HT1080 (cell line): ENCODE measurements at places on chromosomes 7 and 10.
A peak's percentile ranks its signal among the peaks of the same experiment; 100 is the strongest.

DNA sequence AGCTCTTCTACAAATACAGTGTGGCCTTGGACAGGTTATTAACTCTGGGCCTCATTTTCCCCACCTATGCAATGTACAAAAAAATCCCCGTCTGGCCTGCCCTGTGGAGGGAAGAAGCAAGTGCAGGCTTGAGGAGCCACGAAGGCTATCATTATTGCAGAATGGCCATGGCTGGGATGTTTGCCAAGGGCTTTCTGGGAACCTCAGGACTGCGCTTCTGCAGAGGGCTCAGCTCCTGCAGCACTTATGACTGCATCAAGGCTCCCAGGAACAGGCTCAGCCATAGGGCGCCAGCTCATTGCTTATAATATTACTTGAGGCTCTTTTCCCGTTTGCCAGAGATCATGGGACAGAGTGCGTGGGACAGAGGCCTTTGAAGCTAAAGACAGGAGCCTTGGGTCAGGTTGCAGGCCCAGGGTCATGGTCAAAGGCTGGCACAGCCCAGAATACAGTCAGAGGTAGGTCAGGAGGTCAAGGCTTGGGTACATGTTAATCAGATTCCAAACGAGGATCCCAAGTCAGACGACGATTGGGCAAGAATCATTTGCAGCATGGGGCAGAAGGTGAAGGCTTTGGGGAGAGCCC lies 20.6 kb upstream of the C10orf105 start:
- DNase-seq = no peak

DNA sequence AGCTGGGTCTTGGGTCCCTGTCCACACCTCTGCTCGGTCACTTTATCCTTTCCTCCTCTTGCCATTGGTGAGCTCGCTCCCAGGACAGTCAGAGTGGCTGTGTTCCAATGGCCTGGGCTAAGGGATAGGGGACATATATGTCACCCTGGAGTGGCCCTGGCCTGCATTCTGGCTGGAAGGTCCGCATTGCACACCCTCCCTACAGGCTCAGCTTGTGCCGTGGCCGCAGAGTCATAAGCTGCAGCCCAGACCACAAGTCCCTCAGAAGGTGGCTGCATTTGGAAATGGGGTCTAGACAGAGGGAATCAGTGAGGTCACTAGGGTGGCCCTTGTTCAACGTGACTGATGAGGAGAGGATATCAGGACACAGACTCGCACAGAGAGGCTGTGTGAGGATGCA lies 363.8 kb upstream of the SHH start:
- no peak for DNase-seq

- no peak for DNase-seq
Observed at GRCh38 chr7:16694806-16695205, 48.8 kb downstream of the BZW2 start.

- no peak for DNase-seq
Observed at GRCh38 chr7:34727464-34727995, 69.5 kb downstream of the NPSR1 start.

- no peak for DNase-seq
Observed at GRCh38 chr10:97538411-97538810, 34.2 kb upstream of the ANKRD2 start.

DNA sequence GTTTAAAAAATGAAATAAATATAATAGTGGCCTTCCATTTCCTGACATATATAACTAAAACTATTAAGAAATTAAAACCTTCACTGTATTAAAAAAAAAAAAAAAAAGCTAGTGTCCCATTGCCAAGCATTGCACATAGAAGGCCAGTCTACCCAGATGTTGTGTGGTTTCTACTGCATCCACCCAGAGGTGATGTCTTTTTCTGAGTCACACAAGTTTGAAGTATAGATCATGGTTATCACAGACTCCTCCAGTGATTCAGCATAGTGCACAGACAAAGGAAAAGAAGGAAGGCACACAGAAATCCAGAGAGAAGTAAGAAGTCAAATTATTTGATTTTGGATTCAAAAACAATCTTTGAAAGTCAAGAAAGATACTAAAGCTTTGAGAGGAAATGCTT lies 429.0 kb downstream of the ETV1 start:
- peak; percentile 61 for DNase-seq

DNA sequence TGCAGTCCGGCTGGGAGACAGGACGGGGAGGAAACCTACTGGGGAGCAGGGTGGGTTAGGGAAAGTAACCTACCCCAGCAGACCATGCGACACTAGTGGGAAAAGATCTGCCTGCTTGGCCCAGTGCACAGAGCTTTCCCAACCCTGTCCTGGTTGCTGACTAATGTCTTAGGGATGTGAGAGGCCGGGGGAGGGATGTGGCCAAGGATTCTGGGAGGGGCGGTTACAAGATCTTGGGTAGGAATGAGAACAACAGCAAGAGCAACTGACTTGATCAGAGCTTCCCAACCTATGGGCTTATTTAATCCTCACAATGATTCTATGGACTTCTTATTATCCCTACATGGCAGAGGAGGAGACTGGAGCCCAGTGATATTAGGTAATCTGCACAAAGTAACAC lies 24.0 kb upstream of the EIF5AL1 start:
- DNase-seq = peak; percentile 90
